ENCODE measurements at places on chromosomes 2 and 18. TPM values are rescaled to one million over a fixed set of nuclear protein-coding genes. Genes with fewer than 3 reads are reported as not detected.

The PID1 gene
- 2.1 TPM for total RNA-seq

The MEP1B gene
- not detected for total RNA-seq

The IL1F10 gene
- total RNA-seq, result not detected

The PLGLB1 gene
- total RNA-seq, result not detected

The DAW1 gene
- total RNA-seq, result 0.16 TPM

The ITM2C gene
- 216 TPM for total RNA-seq

The FAM136A gene
- 32.2 TPM for total RNA-seq

The TUBA3E gene
- not detected for total RNA-seq

The PXDN gene
- total RNA-seq, result 310 TPM

The RNF152 gene
- total RNA-seq, result 18.0 TPM

GRCh38 chr18:21897811-21898210 is 157.2 kb downstream of the MIB1 start:
- DNase-seq, result no peak
- H3K27me3 ChIP-seq, result no peaks in the 10 kb centered on the region
- H3K36me3 ChIP-seq, result no peaks in the 10 kb centered on the region
- H3K4me3 ChIP-seq, result no peak overlapping the region
- no peak overlapping the region for H3K27ac ChIP-seq
- H3K4me1 ChIP-seq, result no peaks in the 10 kb centered on the region

GRCh38 chr2:37809525-37809924 is 115.6 kb upstream of the RMDN2 start:
- DNase-seq, result no peak
- peaks cover 17% of the 10 kb centered on the region for H3K4me1 ChIP-seq
- H3K27me3 ChIP-seq, result no peaks in the 10 kb centered on the region
- no peaks in the 10 kb centered on the region for H3K36me3 ChIP-seq

DNA sequence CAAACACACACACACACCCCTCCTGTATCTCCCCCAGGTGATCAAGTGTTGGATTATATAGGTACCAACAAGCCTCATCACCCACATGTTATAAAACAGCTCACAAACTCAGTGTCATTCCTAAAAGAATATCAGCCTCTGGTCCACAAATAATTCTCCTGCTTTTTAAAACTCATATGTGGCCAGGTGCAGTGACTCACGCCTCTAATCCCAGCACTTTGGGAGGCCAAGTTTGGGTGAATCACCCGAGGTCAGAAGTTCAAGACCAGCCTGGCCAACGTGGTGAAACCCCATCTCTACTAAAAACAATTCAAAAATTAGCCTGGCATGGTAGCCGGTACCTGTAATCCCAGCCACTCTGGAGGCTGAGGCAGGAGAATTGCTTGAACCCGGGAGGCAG is 87.8 kb downstream of the LRATD1 start:
- H3K36me3 ChIP-seq, result no peaks in the 10 kb centered on the region
- no peak for DNase-seq
- no peaks in the 10 kb centered on the region for H3K4me1 ChIP-seq
- H3K4me3 ChIP-seq, result no peak overlapping the region
- no peak overlapping the region for H3K27ac ChIP-seq

- peak; percentile 94 for DNase-seq
- H3K27me3 ChIP-seq, result no peaks in the 10 kb centered on the region
These were observed 169.4 kb downstream of the THADA start for GRCh38 chr2:43426305-43427031.

DNA sequence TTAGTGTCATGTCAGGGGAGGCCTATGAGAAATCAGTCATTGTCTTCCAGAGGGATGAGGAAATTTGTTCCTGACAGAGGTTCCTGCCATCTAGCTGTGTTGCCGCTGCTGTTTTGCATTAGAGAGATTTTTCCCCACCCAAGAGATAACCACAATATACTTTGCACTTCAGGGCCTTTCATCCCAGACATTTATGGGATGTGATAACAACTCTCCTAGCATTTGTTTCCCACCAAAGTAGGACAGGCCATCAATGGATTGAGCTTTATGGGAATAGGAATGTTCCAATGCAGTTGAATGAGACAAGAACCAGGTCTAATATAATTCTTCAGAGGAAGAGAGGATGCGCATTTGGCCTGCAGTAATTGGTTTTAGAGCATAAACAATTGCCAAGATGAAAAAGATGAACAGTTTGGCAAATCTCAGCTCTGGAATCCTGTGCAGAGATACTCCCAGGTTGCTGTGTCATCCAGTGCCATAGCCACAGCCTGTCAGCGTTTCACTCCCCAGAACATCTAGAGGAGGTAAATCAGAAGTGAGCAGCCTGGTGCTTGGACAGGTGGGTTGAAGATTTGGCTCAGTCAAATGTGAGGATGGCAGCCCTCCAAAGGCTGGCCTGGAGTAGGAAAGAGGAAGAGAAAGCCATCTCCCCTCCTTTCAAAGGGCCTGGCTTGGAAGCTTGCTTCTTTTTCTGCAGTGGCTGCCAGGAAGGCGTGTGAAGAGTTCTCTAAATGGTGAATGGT is 93.7 kb upstream of the SETBP1 start:
- H3K27me3 ChIP-seq, result no peaks in the 10 kb centered on the region
- H3K4me1 ChIP-seq, result peaks cover 37% of the 10 kb centered on the region
- H3K27ac ChIP-seq, result no peak overlapping the region
- H3K36me3 ChIP-seq, result no peaks in the 10 kb centered on the region
- no peak for DNase-seq

DNA sequence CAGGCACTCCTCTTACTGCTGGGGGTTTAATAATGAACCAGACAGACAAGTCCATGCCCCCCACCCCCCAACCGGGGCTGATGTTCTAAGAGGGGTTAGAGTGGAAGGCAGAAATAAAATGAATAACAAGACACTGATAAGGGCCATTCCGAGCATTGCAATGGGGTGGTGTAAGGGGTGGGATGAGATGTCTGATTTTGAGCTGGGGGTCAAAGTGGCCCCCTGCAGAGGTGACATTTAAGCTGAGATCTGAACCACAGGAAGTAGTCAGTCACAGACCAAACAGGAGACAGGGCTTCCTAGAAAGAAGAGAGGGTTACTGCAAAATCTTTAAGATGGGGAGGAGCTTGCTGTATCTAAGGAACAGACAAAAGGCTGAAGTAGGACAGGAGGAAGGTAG is 180.6 kb upstream of the SH3BP4 start:
- no peak for DNase-seq
- H3K27me3 ChIP-seq, result no peaks in the 10 kb centered on the region
- H3K27ac ChIP-seq, result no peak overlapping the region

GRCh38 chr2:79041032-79041448 is 15.5 kb downstream of the REG3G start:
- H3K36me3 ChIP-seq, result no peaks in the 10 kb centered on the region
- no peak overlapping the region for H3K4me3 ChIP-seq
- no peak overlapping the region for H3K27ac ChIP-seq
- H3K4me1 ChIP-seq, result no peaks in the 10 kb centered on the region
- DNase-seq, result no peak
- H3K27me3 ChIP-seq, result no peaks in the 10 kb centered on the region

DNA sequence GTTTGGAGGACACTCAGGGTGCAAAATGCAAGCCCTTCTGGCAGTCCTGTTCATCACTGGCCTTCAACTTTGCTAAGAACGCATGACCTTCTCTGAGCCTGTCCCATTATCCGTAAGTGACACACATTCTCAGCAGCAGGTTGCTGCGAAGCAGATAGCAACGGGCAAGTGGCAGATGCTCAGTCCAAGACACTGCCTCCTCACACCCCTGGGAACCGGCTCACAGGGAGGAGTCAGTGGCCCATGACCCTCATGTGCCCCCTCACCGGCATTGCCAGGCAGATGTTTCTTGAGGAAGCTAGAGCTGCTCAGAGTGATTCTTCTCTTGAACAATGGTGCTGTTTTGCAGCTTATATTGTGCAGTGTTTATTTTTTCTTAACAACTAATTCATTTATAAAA is 737.2 kb upstream of the HS6ST1 start:
- no peaks in the 10 kb centered on the region for H3K36me3 ChIP-seq
- no peaks in the 10 kb centered on the region for H3K27me3 ChIP-seq
- no peak overlapping the region for H3K4me3 ChIP-seq
- DNase-seq, result no peak

- no peaks in the 10 kb centered on the region for H3K4me1 ChIP-seq
- H3K36me3 ChIP-seq, result no peaks in the 10 kb centered on the region
- H3K4me3 ChIP-seq, result no peak overlapping the region
- H3K27ac ChIP-seq, result no peak overlapping the region
These were observed 193.5 kb upstream of the TCF4 start for GRCh38 chr18:55781481-55781957.

DNA sequence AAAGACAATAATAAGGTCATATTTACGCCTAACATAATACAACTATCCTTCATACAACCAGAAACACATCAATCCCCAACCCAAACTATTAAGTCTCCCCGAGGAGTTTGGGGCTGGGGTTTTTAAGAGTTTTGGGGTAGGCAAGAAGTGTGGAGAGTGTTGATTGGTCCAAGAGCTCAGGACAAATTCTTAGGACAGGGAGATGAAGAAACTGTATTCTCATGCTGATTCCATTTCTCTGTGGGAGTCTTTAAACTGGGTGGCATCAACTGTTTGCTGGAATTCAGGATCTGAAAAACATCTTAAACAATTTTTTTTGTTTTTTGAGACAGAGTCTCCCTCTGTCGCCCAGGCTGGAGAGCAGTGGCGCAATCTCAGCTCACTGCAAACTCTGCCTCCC is 25.6 kb upstream of the MTA3 start:
- H3K4me3 ChIP-seq, result no peak overlapping the region
- H3K36me3 ChIP-seq, result no peaks in the 10 kb centered on the region
- no peak overlapping the region for H3K27ac ChIP-seq
- no peaks in the 10 kb centered on the region for H3K27me3 ChIP-seq
- H3K4me1 ChIP-seq, result no peaks in the 10 kb centered on the region

- peak; percentile 75 for DNase-seq
- H3K27me3 ChIP-seq, result no peaks in the 10 kb centered on the region
- H3K4me1 ChIP-seq, result no peaks in the 10 kb centered on the region
- no peak overlapping the region for H3K27ac ChIP-seq
These were observed 8.3 kb downstream of the SLC4A5 start for GRCh38 chr2:74334931-74335333.

- H3K27me3 ChIP-seq, result no peaks in the 10 kb centered on the region
- DNase-seq, result no peak
- H3K27ac ChIP-seq, result no peak overlapping the region
- no peaks in the 10 kb centered on the region for H3K4me1 ChIP-seq
- no peak overlapping the region for H3K4me3 ChIP-seq
These were observed 147.3 kb downstream of the B3GNT2 start for GRCh38 chr2:62343206-62343605.

- H3K36me3 ChIP-seq, result no peaks in the 10 kb centered on the region
- H3K27me3 ChIP-seq, result peaks cover 4% of the 10 kb centered on the region
- no peaks in the 10 kb centered on the region for H3K4me1 ChIP-seq
- no peak overlapping the region for H3K4me3 ChIP-seq
- no peak for DNase-seq
- H3K27ac ChIP-seq, result no peak overlapping the region
These were observed 38.2 kb upstream of the TWSG1 start for GRCh38 chr18:9296233-9297006.

GRCh38 chr2:105403241-105403782 is 4.5 kb upstream of the FHL2 start:
- peak overlapping the region; percentile 91 for H3K27ac ChIP-seq
- DNase-seq, result no peak
- H3K4me3 ChIP-seq, result no peak overlapping the region
- no peaks in the 10 kb centered on the region for H3K27me3 ChIP-seq
- peaks cover 55% of the 10 kb centered on the region for H3K4me1 ChIP-seq
- H3K36me3 ChIP-seq, result peaks cover 5% of the 10 kb centered on the region

GRCh38 chr18:55302167-55302833 is 285.7 kb downstream of the TCF4 start:
- H3K4me3 ChIP-seq, result no peak overlapping the region
- no peaks in the 10 kb centered on the region for H3K36me3 ChIP-seq
- no peak overlapping the region for H3K27ac ChIP-seq

DNA sequence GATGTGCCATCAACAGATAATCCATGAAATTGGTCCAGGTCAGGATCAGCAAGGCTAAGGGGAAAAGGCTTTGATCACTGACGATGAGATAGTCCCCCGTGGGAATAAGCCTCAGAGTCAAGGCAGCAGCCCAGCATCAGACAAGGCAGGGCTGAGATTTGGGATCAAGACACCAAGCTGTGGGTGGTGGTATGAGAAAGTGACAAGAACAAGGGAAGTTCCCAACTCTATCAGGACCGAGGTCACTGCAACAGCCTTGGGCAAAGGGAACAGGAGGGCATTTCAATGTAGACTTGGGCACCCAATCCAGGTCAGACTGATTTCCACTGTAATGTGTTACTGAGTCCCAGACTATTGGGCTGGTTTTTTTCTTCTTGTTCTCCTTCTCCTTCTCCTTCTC is 18.7 kb downstream of the PLEK start:
- H3K27ac ChIP-seq, result no peak overlapping the region
- no peaks in the 10 kb centered on the region for H3K36me3 ChIP-seq
- DNase-seq, result no peak
- no peak overlapping the region for H3K4me3 ChIP-seq
- no peaks in the 10 kb centered on the region for H3K4me1 ChIP-seq
- H3K27me3 ChIP-seq, result no peaks in the 10 kb centered on the region

DNA sequence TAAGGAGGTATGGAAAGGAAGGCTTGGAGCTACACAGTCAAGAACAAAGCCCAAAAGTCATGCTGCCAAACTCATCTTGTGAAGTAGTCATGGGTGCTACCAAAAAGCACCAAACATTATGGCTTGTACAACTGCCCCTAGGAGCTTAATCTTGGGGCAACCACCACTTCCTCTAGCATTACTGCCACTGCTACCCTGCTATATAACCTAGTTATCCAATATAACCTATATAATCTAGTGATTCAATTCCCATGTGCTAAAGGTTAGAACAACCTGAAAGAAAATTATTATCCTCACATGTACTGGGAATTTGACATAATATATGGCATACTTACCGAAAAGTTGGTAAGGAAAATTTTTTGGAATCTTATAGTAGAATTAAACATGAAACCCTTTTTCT is 102.6 kb upstream of the RBBP8 start:
- no peak overlapping the region for H3K4me3 ChIP-seq
- H3K27ac ChIP-seq, result no peak overlapping the region
- peaks cover 4% of the 10 kb centered on the region for H3K4me1 ChIP-seq
- no peak for DNase-seq
- H3K27me3 ChIP-seq, result no peaks in the 10 kb centered on the region
